ENCODE measurements at places on chromosomes 5 and 9.

DNA sequence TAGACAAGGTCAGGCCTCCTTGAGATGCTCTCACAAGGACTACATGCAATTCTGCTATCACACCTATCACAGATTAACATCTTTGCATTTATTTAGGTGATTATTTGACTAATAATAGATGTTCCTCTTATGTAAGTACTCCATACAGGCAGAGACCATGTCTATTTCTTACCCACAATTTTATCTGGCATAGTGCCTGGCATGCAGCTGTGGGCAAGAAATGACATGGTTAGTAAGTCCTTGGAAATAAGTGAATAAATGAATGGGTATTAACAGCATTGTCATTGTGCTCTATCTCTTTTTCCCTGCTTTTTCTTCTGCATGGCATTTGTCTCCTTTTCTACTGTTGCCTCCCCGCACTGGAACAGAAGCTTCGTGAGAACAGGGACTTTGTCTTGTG is 49.4 kb downstream of the SLC22A5 start:
- DNase-seq, result no peak

DNA sequence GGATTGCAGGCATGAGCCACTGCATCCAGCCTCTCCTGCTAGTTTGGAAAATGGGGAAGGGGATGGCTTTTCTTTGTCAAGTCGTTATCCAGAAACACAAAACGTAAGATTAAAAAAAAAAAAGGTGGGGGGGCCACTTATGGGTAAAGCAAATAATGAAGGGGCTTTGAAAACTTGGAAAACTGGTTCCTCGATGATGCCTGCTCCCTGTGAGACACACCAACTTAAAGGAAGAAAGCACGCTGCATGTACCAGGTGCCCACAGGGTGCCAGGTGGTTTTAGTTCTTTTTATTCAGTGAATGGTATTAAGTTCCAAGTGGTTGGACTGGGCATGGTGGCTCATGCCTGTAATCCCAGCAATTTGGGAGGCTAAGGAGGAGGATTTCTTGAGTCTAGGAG is 170.1 kb downstream of the GOLPH3 start:
- no peak for DNase-seq

GRCh38 chr5:141822144-141822543 is 56.1 kb downstream of the PCDH1 start:
- no peak for DNase-seq

DNA sequence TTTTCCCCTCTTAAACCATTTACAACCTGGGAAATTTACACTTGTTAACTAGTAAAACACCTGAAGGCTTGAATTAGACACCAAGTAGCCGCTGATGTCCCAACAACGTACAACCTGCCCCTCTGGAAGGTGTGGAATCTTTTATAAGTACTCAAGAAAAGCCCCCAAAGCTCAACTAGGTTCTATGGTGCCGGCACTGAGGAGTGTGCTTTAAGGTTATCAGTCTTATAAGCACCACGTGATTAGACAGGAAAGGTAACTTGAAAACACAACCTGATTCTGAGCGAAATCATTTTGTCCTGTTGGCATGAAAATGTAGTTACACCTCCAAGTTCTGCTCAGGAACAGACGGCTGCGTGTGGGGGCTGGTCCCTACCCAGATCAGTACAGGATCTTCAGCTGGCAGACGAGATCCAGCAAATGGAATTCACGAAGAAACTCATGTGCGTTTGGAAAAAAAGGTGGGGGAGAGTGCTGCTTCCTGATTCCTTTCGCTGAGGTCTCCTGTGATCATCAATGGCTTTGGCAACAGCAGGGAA is 195.5 kb downstream of the MEF2C start:
- DNase-seq, result no peak

DNA sequence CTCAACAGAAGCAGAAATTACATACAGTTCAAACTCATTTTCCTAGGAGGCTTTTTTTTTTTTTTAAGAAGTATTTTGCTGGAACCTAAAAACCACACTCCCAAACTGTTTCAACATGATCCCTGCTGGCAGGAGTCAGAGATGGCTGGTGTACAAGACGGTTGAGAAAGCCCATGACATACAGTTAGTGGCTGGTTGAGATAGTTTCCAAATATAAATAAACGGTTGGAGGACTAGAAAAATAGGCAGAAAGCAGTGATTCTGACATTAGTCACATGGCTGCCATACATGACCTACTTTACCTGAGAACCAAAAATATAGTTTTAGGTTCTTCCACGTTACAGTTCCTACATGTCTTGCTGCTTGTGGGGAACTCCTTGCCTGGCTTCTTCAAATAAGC is 31.7 kb upstream of the BASP1 start:
- DNase-seq, result no peak

GRCh38 chr5:67512758-67513157 is 316.2 kb upstream of the CD180 start:
- DNase-seq, result no peak

DNA sequence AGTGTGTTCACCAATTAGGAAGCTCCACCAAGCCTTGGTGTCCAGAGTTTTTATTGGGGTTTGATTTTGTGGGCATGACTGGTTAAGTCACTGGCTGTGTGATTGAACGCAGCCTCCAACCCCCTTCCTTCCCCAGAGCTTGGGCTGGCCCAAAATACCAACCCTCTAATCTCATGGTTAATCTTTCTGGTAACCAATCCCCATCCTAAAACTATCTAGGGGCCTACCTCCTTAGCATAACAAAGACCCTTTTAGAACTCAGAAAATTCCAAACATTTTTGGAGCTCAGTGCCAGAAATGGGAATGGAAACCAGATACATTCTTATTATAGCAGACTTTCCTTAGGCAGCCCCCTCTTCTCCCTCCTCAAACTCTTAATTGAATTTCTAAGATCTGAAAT is 35.9 kb upstream of the HRH2 start:
- no peak for DNase-seq

- DNase-seq, result no peak
These were observed 208.3 kb downstream of the TLE1 start for GRCh38 chr9:81480828-81481604.

GRCh38 chr9:110126986-110127864 is 80.7 kb downstream of the C9orf152 start:
- DNase-seq, result no peak

DNA sequence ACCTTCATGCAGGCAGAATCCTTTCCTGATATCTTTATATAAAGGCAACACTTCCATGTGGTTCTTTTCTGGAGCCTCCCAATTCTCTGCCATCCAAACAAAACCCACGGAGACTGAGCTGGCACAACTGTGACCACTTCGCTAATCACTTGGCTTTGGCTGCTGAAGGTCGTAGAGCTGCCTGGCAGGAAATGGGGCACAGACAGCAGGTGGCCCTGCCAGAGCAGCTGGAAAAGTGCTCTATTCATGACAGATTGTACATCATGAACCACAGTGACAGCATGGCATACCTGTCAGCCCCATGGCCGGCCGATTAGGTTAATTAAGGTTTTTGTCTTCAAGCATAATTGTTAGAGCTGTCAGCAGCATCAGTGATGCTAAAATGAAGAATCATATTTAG is 141.9 kb upstream of the ANKRD55 start:
- peak; percentile 46 for DNase-seq

DNA sequence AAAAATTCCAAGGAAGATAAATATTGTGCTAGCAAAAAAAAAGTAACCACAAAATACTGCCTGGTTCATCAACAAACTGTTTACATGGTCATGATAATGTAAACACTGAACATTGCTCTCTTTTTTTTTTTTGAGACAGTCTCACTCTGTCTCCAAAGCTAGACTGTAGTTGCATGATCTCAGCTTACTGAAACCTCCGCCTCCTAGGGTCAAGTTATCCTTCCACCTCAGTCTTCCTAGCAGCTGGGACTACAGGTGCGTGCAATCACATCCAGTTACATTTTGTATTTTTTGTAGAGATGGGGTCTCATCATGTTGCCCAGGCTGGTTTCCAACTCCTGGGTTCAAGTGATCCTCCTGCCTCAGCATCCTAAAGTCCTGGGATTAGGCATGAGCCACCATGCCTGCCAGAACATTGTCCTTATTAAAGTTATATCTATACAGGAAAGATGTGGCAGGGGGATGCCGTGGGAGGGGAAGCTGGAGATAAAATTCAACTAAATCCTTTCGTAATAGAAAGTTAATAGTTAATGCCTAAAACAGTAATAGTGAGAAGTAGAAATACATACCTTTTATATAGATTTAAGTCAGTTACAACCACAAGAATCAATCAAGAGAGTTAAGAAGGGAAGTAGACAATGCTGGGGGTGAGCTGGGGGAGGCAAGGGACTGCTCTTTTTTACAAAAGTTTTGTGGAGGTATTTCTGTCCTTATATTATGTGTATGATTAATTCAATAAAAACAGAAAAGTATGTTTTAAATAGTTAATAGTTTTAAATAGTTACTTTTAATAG is 52.3 kb downstream of the RGMB start:
- no peak for DNase-seq

GRCh38 chr5:10734832-10735523 is 26.1 kb downstream of the DAP start:
- no peak for DNase-seq

DNA sequence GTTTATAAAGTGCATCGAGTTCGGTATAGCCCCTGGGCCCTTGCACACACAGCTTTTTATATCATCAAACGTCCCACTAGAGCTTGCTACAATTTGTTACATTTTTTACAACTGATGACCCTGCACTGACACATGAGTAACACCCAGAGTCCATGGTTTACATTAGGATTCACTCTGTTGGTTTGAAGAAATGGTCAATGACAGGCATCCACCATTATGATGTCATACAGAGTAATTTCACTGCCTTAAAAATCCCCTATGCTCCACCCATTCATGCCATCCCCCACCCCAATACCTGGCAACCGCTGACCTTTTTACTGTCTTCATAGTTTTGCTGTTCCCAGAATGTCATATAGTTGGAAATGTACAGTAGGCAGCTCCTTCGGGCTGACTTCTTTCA is 130.2 kb downstream of the MED10 start:
- DNase-seq, result no peak

GRCh38 chr5:90956511-90957097 is 398.0 kb downstream of the ADGRV1 start:
- no peak for DNase-seq

DNA sequence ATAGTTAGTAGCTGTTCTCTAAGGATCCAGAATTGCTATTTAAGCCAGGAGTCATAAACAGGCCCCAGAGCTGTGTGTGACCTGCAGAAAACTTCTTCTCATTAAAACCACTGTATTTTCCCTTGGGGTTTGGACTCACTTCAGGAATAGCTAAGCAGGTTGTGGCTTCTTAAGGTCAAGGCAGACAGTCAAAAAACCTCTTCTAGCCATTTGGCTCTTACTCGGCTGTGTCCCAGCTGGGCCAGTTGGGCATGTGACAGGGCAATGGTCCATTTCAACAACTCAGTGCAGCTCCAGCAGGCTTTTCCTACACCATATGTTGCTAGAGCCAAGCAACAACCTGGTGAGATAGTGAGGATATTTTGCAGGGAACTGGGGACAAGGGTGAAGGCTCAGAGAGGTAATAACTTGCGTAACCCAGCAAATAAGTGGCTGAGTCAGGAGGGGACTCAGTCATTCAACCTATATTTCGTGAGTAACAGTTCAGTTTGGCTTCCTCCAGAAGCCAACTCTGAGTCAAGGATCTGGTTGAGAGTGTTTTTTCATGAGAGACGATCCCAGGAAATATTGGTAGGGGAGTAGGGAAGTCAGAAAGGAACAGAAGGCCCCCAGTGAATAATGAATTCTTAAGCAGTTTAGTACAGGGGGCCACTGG is 115.4 kb upstream of the PPP2R2B start:
- no peak for DNase-seq

DNA sequence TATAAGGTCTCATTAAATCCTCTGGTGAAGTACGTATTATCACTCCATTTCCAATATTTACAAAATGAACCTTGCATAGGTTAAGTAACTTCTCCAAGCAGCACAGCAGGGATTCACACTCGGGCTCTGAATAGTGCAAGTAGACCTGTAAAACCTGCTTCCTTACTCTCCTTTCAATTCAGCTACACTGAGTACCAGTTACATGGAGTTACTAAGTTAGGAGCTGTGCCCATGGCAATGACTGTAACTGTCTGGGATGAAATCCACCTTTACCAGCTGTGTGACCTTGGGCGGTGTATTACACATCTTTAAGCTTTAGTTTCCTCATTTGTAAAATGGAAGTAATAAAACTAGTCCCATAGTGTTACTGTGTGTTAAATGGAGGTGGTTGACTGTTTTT is 15.9 kb upstream of the MOB3B start:
- DNase-seq, result no peak

GRCh38 chr5:122743261-122743660 is 31.6 kb upstream of the SNX2 start:
- DNase-seq, result no peak

DNA sequence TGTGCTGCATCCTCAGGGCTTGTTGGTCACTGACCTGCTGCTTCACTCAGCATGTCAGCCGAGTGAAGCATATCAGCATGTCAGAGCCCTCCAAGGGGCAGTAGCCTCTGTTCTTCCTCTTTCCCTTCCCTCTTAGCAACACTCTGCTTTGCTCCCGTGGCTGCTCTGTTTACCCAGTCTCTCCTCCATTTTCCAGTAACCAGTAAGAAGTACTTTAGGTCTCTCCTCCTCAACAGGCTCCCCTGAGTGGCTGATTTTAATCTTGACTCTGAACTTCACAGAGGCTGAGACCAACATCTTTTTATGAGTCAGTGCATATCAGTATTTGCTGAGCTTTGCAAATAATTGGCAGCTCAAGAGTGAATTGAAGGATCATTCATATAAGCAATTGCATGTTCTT is 18.6 kb upstream of the ADRB2 start:
- no peak for DNase-seq

DNA sequence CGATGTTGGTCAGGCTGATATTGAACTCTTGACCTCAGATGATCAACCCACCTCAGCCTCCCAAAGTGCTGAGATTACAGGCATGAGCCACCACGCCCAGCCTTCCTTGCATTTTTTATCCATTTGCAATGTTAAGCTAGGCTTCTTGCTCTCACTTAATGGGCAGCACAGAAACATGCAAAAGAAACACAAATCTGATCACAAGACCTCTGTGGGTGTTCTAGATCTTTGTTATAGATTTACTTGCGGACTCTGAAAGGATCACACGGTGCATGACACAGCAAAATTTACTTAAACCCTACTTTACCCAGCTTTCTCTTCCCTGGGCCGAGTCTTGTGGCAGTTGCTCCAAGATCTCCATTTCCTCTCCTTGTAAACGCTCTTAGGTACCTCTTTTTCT is 71.3 kb downstream of the PSAT1 start:
- no peak for DNase-seq

DNA sequence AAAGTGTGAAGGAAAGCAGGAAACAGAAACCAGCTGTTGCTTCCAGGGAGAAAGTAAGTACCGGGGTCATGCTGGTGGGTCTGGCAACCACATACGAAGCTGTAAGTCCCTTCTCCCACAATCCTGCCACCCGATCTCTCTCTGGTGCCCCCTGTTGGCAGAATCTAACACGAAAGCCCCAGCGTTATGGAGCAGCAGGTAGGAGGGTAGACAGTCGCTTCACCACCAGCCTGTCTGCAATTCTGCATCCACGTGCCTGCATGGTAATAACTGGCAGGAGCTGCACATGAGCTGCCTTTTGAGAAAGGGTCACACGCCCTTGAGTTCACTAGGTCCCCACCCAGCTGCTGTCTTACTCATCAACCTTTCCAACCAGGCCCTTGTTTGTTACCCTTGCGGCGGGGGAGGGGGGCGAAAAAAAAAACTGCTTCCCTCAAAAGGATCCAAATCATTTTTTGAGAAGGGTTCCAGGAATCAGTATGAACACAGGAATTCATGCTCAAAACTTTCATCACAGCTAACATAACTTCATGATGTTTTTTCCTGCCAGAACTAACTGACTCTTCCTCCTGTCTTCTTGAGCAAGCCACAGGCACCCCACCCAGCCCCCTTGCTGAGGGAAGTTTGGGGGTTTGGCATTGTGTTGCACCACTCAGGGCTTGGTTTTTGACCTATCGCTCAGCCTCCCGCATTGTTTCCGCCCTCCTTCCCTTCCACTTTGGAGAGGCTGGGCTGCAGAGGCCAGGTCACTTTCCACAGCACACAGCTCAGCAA is 19.6 kb upstream of the TMEM252 start:
- DNase-seq, result peak; percentile 19

All from NCI-H146 (cell line).